ENCODE measurements at places on chromosomes 2 and 18.

GRCh38 chr2:174013315-174013751 lies 48.2 kb upstream of the SP3 start:
- DNase-seq: no peak

DNA sequence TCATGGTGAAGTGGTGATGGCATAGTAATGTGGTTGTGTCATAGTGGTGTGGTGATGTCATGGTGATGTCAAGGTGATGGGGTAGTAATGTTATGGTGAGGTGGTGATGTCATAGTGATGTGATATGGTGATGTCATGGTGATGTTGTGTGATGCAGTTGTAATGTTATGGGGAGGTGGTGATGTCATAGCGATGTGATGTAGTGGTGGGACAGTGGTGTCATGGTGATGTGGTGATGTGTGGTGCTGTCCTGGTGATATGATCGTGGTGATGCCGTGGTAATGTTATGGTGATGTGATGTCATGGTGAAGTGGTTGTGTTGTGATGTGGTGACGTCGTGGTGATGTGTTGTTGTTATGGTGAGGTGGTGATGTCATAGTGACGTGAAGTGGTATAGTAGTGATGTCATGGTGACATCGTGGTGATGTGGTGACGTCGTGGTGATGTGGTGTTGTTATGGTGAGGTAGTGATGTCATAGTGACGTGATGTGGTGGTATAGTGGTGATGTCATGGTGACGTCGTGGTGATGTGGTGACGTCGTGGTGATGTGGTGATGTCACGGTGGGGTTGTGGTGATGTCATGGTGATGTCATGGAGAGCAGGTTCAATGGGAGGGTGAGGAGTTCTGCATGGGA lies 242.7 kb upstream of the MYT1L start:
- no peak for DNase-seq

- no peak for DNase-seq
Observed at GRCh38 chr2:127139766-127140165, 32.8 kb upstream of the BIN1 start.

DNA sequence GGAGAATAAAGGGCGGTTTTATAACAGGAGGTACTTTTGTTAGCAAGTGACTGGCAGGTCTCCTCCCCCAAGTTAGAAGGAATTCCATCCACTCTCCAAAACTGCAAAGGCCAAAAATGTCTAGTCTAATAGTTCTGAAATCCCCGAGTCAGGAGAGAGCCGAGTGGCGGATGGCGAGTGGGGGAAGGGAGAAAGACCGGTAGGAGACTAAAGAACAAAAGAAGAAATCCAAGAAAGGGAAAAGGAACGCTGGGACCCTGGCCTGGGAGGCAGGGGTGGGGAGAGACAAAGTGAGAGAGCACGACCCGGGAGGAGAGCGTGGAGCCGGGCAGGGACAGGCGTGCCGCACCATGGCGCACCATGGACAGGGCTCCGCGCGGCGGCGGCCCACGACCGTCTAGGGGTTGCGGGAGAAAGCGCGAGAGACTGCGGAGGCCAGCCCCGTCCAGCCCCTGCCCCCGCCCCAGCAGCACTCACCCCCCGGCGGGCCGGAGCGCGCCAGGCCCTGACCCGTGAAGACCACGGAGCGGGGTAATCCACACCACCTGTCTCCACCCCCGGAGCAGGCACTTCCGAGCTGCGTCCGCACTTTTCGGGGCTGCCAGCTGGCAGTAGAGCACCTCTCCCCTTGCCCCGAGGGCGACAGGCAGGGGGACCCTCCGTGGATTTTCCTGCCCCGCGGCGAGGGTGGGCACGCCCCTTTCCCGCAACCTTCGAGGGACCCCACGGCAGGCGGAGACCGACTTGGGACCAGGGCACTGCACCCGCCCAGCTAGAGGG lies 1.6 kb downstream of the CDH2 start:
- DNase-seq: no peak

- DNase-seq: no peak
Observed at GRCh38 chr2:233901367-233901766, 15.8 kb upstream of the TRPM8 start.

DNA sequence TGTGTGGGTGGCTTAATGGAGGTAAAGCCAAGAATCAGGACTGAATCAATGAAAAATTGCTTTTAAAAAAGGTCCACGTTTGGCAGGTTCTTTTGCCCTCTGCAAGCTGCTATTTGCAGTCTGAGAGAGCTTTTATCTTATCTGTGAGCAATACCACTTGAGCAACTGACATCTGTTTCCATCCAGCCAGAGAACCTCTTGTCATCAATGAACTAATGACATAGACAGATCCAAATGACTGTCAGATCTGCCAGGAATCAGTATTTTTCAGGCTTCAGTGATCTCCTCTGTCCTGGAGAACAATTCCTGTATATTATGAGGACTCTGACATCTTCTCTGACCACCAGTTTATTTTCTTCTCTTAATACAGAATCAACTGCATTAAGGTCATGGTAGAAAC lies 608.1 kb downstream of the LRP1B start:
- no peak for DNase-seq

GRCh38 chr2:9753276-9753600 lies 90.0 kb upstream of the TAF1B start:
- DNase-seq: no peak

GRCh38 chr2:180368881-180369280 lies 361.8 kb upstream of the CWC22 start:
- no peak for DNase-seq

DNA sequence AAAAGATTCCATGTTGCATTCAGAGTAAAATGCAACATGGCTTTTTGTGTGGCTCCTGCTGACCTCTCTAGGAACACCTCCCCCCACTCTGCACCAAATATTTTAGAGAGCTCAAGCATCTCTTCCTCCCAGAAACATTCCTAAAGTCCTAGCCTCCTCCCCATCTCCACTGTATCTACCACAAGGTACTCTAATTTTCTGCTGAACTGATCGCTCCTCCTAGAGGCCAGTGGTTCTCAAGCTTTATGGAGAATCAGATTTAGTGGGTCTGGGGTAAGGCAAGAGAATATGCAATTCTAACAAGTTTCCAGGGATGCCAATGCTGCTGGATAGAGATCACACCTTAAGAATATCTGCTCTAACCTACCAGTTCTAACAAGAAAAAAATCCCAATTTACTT lies 89.5 kb upstream of the HNRNPA3 start:
- DNase-seq: no peak

DNA sequence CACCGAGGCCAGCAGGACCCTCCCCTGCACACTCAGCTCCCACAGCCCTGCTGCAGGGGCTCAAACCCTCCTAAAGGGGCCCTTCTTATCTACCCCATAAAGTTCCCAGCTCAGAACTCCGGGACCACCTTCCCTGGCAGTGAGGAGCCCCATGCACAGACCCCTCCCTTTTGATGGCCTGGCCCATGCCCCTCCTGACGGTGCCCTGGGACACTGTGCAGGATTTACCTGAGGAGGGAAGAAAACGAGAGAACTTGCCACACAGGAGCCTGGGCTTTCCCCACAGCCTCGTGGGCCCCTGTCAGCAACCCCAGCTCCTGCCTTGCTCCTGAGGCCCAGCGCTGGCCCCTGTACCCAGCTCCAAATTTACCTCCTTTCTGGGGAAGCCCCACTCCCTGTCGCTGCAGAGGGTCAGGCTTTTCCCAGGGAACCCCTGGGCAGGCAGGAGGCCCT lies 206.3 kb upstream of the SALL3 start:
- no peak for DNase-seq

- DNase-seq: no peak
Observed at GRCh38 chr18:57544936-57545660, 41.4 kb downstream of the FECH start.

DNA sequence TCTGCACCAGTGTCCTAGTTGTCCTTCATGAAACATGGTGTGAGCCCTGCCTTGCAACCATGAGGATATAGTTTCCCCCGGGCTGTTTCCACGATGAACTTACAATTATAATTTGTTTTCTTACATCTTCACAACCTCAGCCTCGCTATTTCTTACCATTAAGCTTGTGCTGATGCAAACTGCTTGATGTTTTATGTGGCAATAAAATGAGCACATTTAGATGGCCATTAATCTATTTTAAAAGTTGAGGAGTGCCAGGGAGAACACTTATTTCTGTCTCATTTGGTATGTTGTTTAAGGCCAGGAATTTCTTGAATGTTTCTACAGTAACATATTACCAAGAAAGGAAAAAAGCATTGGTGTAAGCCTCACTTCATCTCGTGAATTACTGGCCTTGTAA lies 214.5 kb upstream of the SLC8A1 start:
- DNase-seq: no peak

GRCh38 chr18:23194155-23194996 lies 59.1 kb downstream of the CABLES1 start:
- no peak for DNase-seq

DNA sequence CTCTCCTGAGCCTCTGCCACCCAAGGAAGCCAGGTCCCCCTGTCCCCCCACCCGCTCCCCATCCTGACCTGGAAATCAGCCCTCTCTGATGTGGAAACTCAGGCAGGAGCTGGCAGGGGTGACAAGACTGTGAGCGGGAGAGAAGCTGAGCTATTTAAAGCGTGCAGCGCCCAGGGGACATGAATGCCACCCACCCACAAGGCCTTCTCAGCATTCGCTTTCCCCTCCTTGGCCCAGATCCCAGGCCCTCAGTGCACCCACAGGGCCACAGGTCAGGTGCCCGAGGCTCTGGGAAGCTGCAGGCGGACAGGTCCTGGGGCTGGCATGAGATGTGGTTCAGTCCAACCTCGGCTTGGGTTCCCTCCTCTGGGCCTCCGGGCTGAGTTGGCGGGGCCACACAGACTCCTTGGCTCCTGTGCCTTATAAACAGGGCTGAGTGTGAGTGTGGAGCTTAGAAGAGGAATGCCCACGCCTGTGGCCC lies 168.3 kb downstream of the SMAD7 start:
- no peak for DNase-seq

- no peak for DNase-seq
Observed at GRCh38 chr18:53772293-53772692, 452.2 kb downstream of the MBD2 start.

DNA sequence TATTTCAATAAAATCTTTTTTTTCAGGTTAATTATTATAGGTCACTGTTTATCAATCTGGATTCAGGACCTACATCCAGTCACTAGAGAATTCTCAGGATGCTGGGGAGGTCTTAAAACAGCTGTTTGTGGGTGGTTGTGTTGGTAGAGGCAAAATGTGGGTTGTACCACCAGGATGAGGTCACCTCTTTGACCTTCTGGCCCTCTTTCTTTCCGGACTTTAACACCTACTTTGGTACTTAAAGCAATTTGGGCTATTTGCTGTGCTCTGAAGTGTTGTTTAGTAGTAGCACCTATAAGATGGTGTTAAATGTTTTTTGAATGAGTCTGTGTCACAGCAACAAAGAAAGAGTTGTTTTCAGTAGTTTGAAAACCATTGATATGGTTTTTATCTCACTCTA lies 14.6 kb downstream of the EML4 start:
- no peak for DNase-seq

GRCh38 chr2:191512874-191513273 lies 165.1 kb upstream of the NABP1 start:
- DNase-seq: no peak

- DNase-seq: no peak
Observed at GRCh38 chr18:29928081-29928480, 1114.5 kb downstream of the DSC3 start.

GRCh38 chr2:70513738-70514137 lies 39.9 kb downstream of the TGFA start:
- no peak for DNase-seq

GRCh38 chr2:177058747-177059146 lies 153.8 kb upstream of the HNRNPA3 start:
- no peak for DNase-seq

DNA sequence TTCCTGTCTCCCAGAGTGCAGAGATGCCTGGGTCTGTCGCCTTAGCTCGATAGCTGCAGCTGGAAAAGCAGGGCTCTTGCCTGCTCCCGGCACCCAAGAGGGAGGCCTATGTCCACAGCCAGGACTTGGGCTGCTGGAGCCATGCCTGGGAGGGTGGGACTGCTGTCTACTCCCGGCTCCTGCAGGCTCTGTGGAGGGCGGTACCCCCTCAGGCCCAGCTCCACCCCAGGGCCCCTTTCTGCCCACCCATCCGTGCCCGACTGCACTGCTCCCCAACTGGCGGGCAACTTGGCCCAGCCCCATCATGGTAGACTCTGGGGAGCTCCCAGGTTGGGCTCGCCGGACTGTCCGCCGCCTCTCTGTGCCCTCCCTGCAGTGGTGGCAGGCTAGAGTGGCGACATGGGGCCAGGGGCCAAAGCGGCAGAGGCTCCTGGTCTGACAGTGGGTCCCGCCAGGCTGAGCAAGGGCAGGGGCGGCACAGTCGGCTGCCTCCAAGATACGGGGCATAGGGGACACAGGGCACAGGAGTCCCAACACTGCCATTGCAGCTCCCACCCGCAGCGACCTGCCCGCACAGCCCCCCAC lies 901.0 kb downstream of the CCDC85A start:
- no peak for DNase-seq

GRCh38 chr2:239956818-239957261 lies 68.3 kb downstream of the NDUFA10 start:
- no peak for DNase-seq

- no peak for DNase-seq
Observed at GRCh38 chr18:56258178-56258577, 380.2 kb downstream of the TXNL1 start.

- no peak for DNase-seq
Observed at GRCh38 chr2:67048314-67048713, 348.8 kb upstream of the ETAA1 start.

- no peak for DNase-seq
Observed at GRCh38 chr2:12797815-12798214, 81.1 kb downstream of the TRIB2 start.

DNA sequence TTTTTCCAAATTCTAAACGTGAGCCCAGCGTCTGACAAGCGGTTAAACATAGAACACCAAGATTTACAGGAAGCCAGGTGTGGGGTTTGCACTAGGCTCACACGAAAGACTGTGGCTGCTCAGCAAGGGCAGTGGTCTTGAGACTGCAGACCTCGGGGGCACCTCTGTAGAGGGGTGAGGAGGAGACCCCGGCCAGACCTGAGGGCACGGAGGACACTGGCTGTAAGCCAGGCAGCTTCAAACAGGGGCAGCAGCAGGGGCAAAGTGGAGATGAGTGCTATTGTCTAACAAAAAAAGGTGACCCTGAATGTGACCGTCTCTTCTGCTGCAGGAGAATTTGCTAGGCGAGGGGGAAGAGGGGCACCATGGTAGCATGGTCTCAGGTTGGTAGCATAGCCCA lies 140.3 kb downstream of the CYP26B1 start:
- DNase-seq: no peak

GRCh38 chr2:195489101-195489500 lies 167.9 kb upstream of the SLC39A10 start:
- DNase-seq: no peak

GRCh38 chr2:29097569-29097968 lies 17.6 kb upstream of the CLIP4 start:
- peak; percentile 32 for DNase-seq

DNA sequence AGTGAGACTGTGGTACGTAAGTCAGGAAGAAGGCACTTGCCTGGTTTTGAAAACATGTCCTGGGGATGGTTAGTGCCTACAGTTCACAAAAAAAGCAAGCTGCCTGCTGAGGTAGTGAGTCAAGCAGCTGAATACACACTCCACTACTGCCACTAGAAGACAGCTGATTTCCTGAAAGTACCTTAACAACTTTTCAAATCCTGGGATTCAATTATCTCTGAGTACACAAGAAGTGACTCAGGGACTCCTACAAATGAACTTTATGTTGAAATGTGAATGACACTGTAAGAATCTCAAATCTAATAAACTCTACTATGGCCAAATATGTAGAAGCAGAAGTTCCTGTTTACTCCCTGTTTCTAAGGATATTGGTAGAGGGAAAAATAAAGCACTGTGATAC lies 58.0 kb upstream of the ARL5A start:
- no peak for DNase-seq
